Natural killer cell (primary cell): ENCODE measurements at places on chromosomes 11 and 22. TPM values are rescaled to one million over a fixed set of nuclear protein-coding genes. Genes with fewer than 3 reads are reported as not detected.

Gene ABCC8
- not detected for total RNA-seq

Gene OSBP2
- total RNA-seq = 0.79 TPM

Gene NRXN2
- total RNA-seq = 2.9 TPM

Gene VWCE
- 0.61 TPM for total RNA-seq

Gene C11orf65
- total RNA-seq = 0.14 TPM

Gene PNPLA3
- total RNA-seq = not detected

Gene AIFM3
- total RNA-seq = 2.3 TPM

Gene DMC1
- 1.7 TPM for total RNA-seq

Gene WNT7B
- total RNA-seq = not detected

Gene APLNR
- not detected for total RNA-seq

Gene TOMM22
- 45.9 TPM for total RNA-seq

Gene FBXO7
- total RNA-seq = 198 TPM

Gene KCNQ1OT1
- 0.72 TPM for total RNA-seq

Gene MAP6
- not detected for total RNA-seq

Gene C11orf91
- total RNA-seq = not detected

Gene RFPL3
- total RNA-seq = not detected

Gene CNGA4
- 0.50 TPM for total RNA-seq

Gene ACRV1
- total RNA-seq = not detected

Gene FOLR1
- not detected for total RNA-seq

Gene SMDT1
- 37.7 TPM for total RNA-seq

Gene VPREB1
- not detected for total RNA-seq

Gene TCN2
- total RNA-seq = 1.2 TPM

Gene MS4A4A
- 0.71 TPM for total RNA-seq

Gene CTSW
- 976 TPM for total RNA-seq

Gene APOL5
- not detected for total RNA-seq

Gene MMP12
- not detected for total RNA-seq

Gene IGLL5
- 0.38 TPM for total RNA-seq

Gene FGF3
- total RNA-seq = not detected

Gene CFAP300
- not detected for total RNA-seq

Gene RASD2
- 0.64 TPM for total RNA-seq

Gene MIOX
- total RNA-seq = not detected

Gene TPBGL
- total RNA-seq = 0.45 TPM

Gene SPECC1L
- total RNA-seq = 46.1 TPM

Gene LGR4
- 0.08 TPM for total RNA-seq

Gene SLC5A1
- total RNA-seq = not detected

Gene FXYD2
- total RNA-seq = 0.78 TPM

Gene CSF2RB
- 3.8 TPM for total RNA-seq

Gene BARX2
- total RNA-seq = not detected

Gene APOL4
- total RNA-seq = not detected

Gene PPP1CA
- 222 TPM for total RNA-seq

Gene TRIM51
- total RNA-seq = not detected

Gene PLEKHB1
- total RNA-seq = 4.3 TPM

Gene CBLIF
- total RNA-seq = not detected

Gene OR52B6
- total RNA-seq = not detected

Gene RTN4R
- 2.9 TPM for total RNA-seq

Gene POGLUT3
- total RNA-seq = 10.8 TPM

Gene RNF26
- total RNA-seq = 21.8 TPM

Gene SUN2
- 1,056 TPM for total RNA-seq

Gene IL18
- total RNA-seq = 9.3 TPM

Gene LRP4
- total RNA-seq = not detected

Gene MYBPC3
- total RNA-seq = 0.45 TPM
